ENCODE measurements at places on chromosomes 12 and 14. TPM values are rescaled to one million over a fixed set of nuclear protein-coding genes. Genes with fewer than 3 reads are reported as not detected.

GRCh38 chr14:75295491-75296345, 17.1 kb downstream of the FOS start:
- peak overlapping the region; percentile 40 for H3K4me3 ChIP-seq
- peak; percentile 72 for DNase-seq
- peak overlapping the region; percentile 94 for H3K27ac ChIP-seq
- no peaks in the 10 kb centered on the region for H3K36me3 ChIP-seq
- peaks cover 10% of the 10 kb centered on the region for H3K4me1 ChIP-seq

Gene RAPGEF3
- 0.95 TPM for polyA plus RNA-seq

Gene NKX2-8
- polyA plus RNA-seq, result not detected

GRCh38 chr12:55515696-55516095, 23.5 kb downstream of the OR6C68 start:
- no peak overlapping the region for H3K4me3 ChIP-seq
- no peaks in the 10 kb centered on the region for H3K36me3 ChIP-seq
- no peak overlapping the region for H3K27ac ChIP-seq
- H3K27me3 ChIP-seq, result no peaks in the 10 kb centered on the region

DNA sequence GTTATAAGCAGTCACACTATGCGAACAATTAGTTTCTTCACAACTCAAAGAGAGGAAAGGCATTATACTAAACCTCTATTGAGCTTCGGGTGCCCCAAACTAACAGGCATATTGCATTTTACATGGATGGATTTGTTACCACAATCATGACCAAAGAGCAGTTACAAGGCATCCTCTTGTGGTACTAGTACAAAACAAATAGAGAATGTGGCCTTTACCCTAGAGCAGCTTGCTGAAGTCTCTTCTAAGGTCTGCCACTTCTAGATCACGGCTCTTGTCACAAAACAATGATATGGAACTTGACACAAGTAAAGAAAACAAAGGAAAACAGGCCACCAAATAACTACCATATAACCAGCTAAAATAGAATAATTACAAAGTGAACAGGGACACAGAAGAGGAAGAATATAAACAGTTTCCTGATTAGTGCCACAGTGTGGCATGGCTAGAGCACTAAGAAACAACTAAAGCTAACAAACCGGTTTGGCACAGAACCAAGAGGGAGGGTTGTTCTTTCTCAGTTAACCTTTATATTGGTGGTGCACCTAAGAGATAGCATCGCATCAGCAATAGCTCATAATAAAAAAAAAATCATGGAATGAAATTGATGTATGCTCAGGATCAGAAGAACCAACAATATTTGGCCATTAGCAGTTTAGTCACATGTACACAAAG, 209.7 kb upstream of the ATP2B1 start:
- DNase-seq, result no peak
- H3K27me3 ChIP-seq, result no peaks in the 10 kb centered on the region
- H3K4me3 ChIP-seq, result no peak overlapping the region
- H3K4me1 ChIP-seq, result no peaks in the 10 kb centered on the region
